ENCODE measurements at places on chromosomes 1 and 21.

GRCh38 chr1:107339775-107340174, 198.9 kb downstream of the NTNG1 start:
- no peak overlapping the region for H3K4me3 ChIP-seq
- no peaks in the 10 kb centered on the region for H3K27me3 ChIP-seq
- H3K27ac ChIP-seq, result no peak overlapping the region
- H3K36me3 ChIP-seq, result no peaks in the 10 kb centered on the region
- no peak for DNase-seq

- no peaks in the 10 kb centered on the region for H3K36me3 ChIP-seq
- peaks cover 25% of the 10 kb centered on the region for H3K4me1 ChIP-seq
- no peak overlapping the region for H3K27ac ChIP-seq
- H3K27me3 ChIP-seq, result no peaks in the 10 kb centered on the region
These were observed 96.8 kb upstream of the C1orf105 start for GRCh38 chr1:172323686-172324085.

DNA sequence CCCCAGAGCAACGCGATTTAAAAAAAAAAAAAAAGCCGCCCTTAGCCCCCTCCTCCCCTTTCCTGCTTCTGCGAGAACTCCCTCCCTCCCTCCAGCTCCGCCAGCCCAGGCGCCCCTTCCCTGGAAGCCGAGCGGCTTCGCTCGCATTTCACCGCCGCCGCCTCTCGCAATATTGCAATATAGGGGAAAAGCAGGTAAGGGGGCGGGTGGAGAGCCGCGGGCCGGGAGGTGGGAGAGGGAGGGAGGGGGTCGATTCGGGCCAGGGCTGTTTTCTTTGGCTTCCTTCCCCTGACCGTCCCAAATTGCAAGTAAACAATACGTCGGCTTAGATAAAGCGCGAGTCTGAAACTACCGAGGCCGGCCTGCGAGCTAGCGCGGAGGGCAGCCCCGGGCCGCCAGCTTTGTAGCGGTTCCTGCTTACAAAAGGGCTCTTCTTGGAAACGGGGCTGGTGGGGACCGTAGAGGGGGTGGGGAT, 408 bp downstream of the LMO4 start:
- peak overlapping the region; percentile 99 for H3K27ac ChIP-seq
- H3K4me1 ChIP-seq, result peaks cover 14% of the 10 kb centered on the region
- H3K27me3 ChIP-seq, result no peaks in the 10 kb centered on the region
- no peaks in the 10 kb centered on the region for H3K36me3 ChIP-seq

DNA sequence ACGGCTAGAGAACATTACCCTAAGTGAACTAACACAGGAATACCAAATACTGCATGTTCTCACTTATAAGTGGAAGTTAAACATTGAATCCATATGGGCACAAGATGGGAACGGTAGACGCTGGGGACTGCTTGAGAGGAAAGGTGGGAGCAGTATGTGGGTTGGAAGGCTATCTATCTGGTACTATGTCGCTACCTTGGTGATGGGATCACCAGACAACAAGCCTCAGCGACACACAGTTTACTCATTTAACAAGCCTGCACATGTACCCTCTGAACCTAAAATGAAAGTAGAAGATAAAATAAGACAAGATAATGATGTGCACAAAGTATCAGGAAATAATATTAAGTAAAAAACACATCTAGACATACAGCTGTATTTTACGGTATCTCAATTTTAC, 819 bp downstream of the PYHIN1 start:
- no peak for DNase-seq
- H3K36me3 ChIP-seq, result no peaks in the 10 kb centered on the region
- no peaks in the 10 kb centered on the region for H3K27me3 ChIP-seq
- H3K4me1 ChIP-seq, result no peaks in the 10 kb centered on the region
- no peak overlapping the region for H3K27ac ChIP-seq

DNA sequence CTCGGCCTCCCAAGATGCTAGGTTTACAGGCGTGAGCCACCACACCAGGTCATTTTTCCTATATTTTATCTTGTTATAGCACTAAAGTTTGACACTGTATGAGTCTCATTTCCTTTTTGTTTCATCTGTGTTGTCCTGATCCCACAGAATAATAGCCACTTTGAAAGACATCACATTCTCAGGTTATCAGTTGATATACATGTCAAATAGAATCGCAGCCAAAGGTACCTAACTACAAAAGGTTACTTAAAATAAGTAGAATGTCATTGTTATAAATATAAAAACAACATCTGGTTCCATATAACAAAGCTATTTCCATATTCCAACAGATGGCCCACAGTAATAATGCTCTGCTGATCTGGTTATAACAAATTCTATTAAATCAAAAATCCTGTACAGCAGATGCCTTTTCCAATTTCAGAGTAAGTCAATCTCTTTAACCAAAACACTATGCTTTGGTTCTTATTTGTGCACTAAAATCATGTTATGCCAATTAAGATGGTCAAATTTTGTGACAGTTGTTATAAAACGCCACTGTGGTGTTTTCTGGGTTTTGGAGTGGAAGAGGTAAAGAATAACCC, 6.0 kb downstream of the FOXJ3 start:
- H3K27me3 ChIP-seq, result no peaks in the 10 kb centered on the region
- peaks cover 6% of the 10 kb centered on the region for H3K4me1 ChIP-seq
- H3K36me3 ChIP-seq, result no peaks in the 10 kb centered on the region
- DNase-seq, result no peak
- no peak overlapping the region for H3K27ac ChIP-seq

DNA sequence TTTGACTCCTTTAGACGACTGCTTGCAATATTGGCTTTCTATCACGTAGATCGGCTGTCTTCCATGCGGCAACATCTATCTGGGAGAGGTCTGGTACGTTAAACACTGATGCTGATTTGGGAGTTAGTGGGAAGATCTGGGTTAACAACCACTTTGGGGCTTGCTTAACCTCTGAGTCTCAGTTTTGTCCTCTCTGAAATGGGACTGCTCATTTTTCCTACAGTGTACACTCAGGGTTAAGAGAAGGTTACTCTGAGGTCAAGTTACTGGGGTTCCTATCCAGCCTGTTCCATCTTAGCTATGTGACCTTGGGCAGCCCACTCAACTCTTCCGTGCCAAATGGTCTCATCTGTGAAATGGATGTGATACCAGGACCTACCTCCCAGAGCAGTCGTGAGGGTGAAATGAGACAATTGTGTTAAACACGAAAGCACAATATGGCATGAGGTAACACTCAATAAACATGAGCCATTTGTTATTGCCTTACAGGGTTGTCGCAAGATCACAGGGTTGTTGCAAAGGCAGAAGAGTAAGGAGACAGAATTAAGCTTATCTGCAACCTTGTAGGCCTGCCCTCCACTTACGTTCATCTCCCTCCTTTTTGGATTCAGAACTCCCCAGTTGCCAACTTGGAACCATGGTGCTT, 5.6 kb downstream of the ABCA4 start:
- no peak overlapping the region for H3K27ac ChIP-seq
- H3K36me3 ChIP-seq, result no peaks in the 10 kb centered on the region
- H3K27me3 ChIP-seq, result no peaks in the 10 kb centered on the region
- no peaks in the 10 kb centered on the region for H3K4me1 ChIP-seq
- no peak for DNase-seq

GRCh38 chr1:25140073-25140797, 92.1 kb downstream of the SYF2 start:
- H3K36me3 ChIP-seq, result no peaks in the 10 kb centered on the region
- H3K27me3 ChIP-seq, result no peaks in the 10 kb centered on the region
- no peak overlapping the region for H3K4me3 ChIP-seq
- no peaks in the 10 kb centered on the region for H3K4me1 ChIP-seq

- no peak for DNase-seq
- no peaks in the 10 kb centered on the region for H3K27me3 ChIP-seq
- H3K27ac ChIP-seq, result no peak overlapping the region
- peaks cover 24% of the 10 kb centered on the region for H3K4me1 ChIP-seq
- H3K4me3 ChIP-seq, result no peak overlapping the region
These were observed 17.3 kb upstream of the ZNF678 start for GRCh38 chr1:227546059-227546458.

- no peak overlapping the region for H3K27ac ChIP-seq
- no peaks in the 10 kb centered on the region for H3K36me3 ChIP-seq
- H3K4me1 ChIP-seq, result no peaks in the 10 kb centered on the region
- no peak overlapping the region for H3K4me3 ChIP-seq
These were observed 301.4 kb downstream of the TPR start for GRCh38 chr1:186073697-186074096.

- H3K4me3 ChIP-seq, result peak overlapping the region; percentile 96
- H3K27ac ChIP-seq, result peak overlapping the region; percentile 99
- H3K36me3 ChIP-seq, result peaks cover 5% of the 10 kb centered on the region
- DNase-seq, result peak; percentile 33
These were observed 1.0 kb downstream of the BTG2 start for GRCh38 chr1:203306089-203306964.

DNA sequence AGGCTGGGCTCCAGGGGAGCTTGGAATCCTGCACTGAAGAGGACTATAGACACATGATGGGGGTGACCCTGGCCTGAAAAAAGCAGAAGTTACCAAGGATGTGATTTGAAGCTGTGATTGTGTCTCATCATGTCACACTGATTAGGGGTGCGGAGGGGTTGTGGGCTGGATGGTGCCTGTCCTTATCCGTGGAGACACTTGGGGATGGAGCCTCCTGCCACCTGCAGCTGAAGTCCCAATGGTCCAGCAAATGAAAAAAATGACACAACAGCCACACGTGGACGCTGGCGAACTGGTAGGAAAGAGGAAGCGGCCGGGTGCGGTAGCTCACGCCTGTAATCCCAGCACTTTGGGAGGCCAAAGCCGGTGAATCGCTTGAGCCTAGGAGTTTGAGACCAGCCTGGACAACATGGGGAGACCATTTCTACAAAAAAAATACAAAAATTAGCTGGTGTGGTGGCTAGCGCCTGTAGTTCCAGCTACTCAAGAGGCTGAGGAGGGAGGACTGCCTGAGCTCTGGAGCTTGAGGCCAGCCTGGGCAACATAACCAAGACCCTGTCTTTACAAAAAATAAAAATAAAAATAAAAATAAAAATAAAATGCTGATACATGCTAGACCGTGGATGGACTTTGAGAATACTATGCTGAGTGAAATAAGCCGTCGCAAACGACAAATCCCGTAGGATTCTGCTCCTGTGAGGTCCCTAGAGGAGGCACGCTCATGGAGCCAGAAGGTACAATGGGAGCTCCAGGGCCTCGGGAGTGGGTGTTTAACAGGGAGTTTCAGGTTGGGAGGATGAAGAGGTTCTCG, 838 bp upstream of the IBA57 start:
- H3K27me3 ChIP-seq, result no peaks in the 10 kb centered on the region
- DNase-seq, result no peak
- peak overlapping the region; percentile 25 for H3K4me3 ChIP-seq
- peak overlapping the region; percentile 100 for H3K27ac ChIP-seq

DNA sequence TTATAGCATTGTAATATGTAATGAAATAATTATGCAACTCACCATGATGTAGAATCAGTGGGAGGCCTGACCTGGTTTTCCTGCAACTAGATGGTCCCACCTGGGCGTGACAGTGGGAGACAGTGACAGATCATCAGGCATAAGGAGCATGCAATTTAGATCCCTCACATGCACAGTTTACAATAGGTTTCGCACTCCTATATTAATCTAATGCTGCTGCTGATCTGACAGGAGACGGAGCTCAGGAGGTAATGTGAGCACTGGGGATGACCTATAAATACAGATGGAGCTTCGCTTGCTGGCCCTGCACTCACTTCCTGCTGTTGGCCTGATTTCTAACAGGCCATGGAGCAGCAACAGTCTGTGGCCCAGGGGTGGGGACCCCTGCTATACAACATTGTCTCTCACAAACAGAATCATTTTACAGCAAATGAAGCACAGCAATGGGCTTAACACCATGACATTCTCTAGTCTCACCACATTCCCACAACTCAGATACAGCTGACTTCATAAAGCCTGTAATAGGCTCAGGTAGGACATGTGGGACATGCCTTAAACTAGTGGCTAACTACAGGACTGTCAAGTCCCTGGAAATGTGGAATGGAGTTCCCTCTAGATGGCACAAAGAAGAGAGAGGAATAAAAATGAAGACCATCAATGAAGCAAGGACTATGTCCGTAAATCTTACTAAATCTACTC, 40.7 kb upstream of the SLC5A9 start:
- H3K36me3 ChIP-seq, result no peaks in the 10 kb centered on the region
- H3K27ac ChIP-seq, result no peak overlapping the region
- H3K4me1 ChIP-seq, result no peaks in the 10 kb centered on the region
- no peak overlapping the region for H3K4me3 ChIP-seq
- H3K27me3 ChIP-seq, result no peaks in the 10 kb centered on the region

GRCh38 chr1:111593403-111594305, 25.9 kb upstream of the RAP1A start:
- no peaks in the 10 kb centered on the region for H3K36me3 ChIP-seq
- peaks cover 72% of the 10 kb centered on the region for H3K4me1 ChIP-seq
- DNase-seq, result no peak
- H3K27ac ChIP-seq, result peak overlapping the region; percentile 91
- H3K4me3 ChIP-seq, result no peak overlapping the region

DNA sequence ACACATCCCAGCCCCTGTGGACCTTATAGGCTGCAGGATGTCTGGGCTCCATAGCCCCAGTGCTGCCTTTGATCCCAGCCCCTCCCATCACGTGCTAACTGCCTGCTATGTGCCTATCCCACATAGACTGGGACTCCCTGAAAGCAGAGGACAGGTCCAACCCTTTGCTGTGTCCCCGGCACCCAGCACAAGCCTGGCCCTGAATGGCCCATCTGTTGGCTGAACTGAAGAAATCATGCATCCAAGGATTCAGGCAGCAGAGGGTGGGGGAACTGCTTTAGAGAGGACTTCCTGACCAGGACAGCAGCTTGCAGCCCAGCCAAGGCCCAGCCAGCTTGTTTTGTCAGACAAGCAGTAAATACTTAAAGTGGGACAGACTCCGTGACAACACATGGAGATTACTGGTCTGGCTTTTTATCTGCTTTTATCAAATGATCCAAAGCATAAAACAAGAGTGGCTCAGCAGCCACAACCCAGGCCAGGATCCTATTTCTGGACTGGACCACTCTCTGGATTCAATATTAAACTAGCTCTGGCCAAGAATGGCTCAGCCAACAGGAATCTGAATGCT, 69.3 kb downstream of the GLIS1 start:
- H3K4me3 ChIP-seq, result no peak overlapping the region
- DNase-seq, result no peak
- H3K27ac ChIP-seq, result no peak overlapping the region
- H3K36me3 ChIP-seq, result no peaks in the 10 kb centered on the region

- peaks cover 46% of the 10 kb centered on the region for H3K4me1 ChIP-seq
- H3K27ac ChIP-seq, result no peak overlapping the region
- no peak for DNase-seq
- no peaks in the 10 kb centered on the region for H3K36me3 ChIP-seq
- no peak overlapping the region for H3K4me3 ChIP-seq
These were observed 28.6 kb downstream of the UCK2 start for GRCh38 chr1:165856021-165856420.

DNA sequence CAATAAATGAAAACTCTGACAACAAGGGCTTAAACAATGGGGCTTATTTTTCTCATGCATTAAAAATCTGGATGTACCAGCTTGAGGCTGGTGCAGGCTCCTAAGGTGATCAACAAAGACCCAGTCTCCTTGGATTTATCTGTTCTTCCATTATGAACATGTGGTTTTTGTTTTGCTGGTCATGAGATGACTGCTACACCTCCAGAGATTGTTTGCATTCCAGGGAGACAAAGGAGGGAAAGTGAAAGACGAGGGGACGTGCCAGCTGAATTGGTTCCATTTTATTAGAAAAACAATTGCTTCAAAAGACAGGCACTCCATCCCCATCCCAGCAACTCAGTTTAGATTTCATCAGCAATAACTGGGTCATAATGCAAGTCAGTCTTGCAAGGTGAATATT, 90.9 kb upstream of the KCNK1 start:
- H3K27ac ChIP-seq, result no peak overlapping the region
- DNase-seq, result no peak
- no peaks in the 10 kb centered on the region for H3K27me3 ChIP-seq
- H3K4me1 ChIP-seq, result peaks cover 20% of the 10 kb centered on the region
